ENCODE measurements at places on chromosomes 16 and 17. TPM values are rescaled to one million over a fixed set of nuclear protein-coding genes. Genes with fewer than 3 reads are reported as not detected.

GRCh38 chr17:2237521-2237921 lies 66.1 kb downstream of the SMG6 start:
- peak; percentile 25 for DNase-seq

- DNase-seq, result no peak
Measured at GRCh38 chr16:543301-544164, 16.0 kb downstream of the CAPN15 start.

GRCh38 chr16:4790871-4791270 lies 2.7 kb upstream of the SEPTIN12 start:
- no peak for DNase-seq

Gene TRIM72
- not detected for total RNA-seq

- DNase-seq, result peak; percentile 83
Measured at GRCh38 chr17:50094243-50094752, 853 bp upstream of the PDK2 start.

DNA sequence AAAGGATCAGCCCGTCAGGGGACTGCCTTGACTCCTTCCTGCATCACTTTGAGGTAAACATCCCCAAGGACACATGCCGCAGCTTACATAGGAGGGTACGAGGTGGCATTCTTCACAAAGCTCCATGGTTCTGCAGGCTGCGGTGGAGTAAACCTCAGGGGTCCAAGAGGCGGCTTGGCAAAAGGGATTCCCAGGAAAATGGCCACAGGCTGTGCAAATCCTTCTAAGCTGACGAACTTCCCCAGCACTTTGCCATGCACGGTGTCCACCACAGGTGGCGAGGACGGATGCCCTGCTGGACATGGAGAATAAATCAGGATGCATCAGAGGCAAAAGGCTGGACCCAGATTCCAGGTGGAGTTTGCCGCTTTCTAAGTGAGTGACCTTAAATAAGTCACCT lies 4.2 kb downstream of the CES1 start:
- DNase-seq, result no peak

Gene RILP
- total RNA-seq, result 40.7 TPM

GRCh38 chr17:34173241-34173640 lies 81.8 kb upstream of the CCL2 start:
- no peak for DNase-seq

DNA sequence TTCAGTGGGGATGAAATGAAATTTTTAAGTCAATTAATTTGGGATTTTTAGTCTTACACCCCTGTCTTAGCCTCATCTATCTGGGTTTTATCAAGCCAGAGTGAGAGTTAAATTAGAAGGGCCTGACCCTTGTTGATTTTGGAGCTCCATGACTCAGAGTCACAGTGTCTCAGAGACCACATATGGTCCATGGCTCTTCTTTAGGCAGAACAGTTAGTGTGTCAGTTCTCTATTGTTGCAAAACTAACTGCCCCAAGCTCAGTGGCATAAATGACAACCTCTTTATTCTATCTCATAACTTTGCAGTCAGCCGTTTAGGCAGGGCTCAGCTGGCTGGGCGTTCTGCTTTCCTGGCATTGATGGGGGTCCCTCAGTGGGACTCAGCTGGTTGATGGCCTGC lies 44.7 kb downstream of the IRF8 start:
- no peak for DNase-seq

Gene SLFN12L
- 0.91 TPM for total RNA-seq

DNA sequence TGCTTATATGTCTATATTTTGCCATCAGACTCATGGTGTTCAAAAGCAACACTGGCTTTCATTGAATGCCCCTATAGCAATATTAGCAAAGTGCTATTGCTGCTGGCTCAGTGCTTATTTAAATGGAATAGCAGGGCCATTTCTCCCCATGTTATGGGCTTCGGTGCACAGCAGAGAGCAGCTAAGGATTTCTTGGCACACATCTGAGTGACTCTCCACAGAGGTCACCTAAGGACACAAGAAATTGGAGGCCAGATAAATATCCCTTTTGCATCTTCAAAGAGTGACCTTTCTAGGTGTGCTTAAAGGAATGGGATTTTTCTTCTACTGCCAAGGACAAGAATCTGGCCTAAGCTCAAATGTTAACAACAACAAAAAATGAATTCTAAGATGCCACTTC lies 751.8 kb downstream of the CDH11 start:
- no peak for DNase-seq

- DNase-seq, result peak; percentile 59
Measured at GRCh38 chr16:69566240-69566980, 644 bp downstream of the NFAT5 start.

DNA sequence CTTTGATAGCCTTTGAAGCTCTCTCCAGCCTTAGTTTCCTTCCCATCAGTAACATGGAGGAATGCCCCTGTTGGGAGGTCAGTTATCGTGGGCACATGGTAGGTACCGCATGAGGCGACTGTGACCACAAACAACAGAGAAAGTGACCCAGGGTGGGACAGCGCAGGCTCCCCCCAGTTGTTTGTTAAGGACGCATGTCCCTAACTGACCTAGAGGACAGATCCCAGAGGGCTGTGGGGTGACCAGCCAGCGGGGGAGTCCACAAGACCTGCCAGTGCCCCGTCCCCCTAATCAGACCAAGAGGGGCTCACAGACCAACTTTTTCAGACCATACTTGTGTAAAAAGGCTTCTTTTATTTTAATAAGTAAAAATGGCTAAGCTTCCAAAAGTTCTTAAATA lies 22.3 kb downstream of the KATNB1 start:
- DNase-seq, result no peak

- peak; percentile 96 for DNase-seq
Measured at GRCh38 chr16:67892899-67893742, at the start of gene PSKH1. Gene PSKH1, plus strand, starts transcription at chr16:67893254. Its CDS starts 15,496 bp downstream, at chr16:67908750.

- DNase-seq, result no peak
Measured at GRCh38 chr16:79186196-79186595, 414.3 kb downstream of the MAF start.

Gene KLHL10
- total RNA-seq, result not detected

Gene ACE
- total RNA-seq, result not detected

Gene SLC13A5
- not detected for total RNA-seq

Gene SAMD14
- total RNA-seq, result 1.7 TPM

GRCh38 chr17:47895347-47895855 lies 635 bp upstream of the SP2 start:
- no peak for DNase-seq

DNA sequence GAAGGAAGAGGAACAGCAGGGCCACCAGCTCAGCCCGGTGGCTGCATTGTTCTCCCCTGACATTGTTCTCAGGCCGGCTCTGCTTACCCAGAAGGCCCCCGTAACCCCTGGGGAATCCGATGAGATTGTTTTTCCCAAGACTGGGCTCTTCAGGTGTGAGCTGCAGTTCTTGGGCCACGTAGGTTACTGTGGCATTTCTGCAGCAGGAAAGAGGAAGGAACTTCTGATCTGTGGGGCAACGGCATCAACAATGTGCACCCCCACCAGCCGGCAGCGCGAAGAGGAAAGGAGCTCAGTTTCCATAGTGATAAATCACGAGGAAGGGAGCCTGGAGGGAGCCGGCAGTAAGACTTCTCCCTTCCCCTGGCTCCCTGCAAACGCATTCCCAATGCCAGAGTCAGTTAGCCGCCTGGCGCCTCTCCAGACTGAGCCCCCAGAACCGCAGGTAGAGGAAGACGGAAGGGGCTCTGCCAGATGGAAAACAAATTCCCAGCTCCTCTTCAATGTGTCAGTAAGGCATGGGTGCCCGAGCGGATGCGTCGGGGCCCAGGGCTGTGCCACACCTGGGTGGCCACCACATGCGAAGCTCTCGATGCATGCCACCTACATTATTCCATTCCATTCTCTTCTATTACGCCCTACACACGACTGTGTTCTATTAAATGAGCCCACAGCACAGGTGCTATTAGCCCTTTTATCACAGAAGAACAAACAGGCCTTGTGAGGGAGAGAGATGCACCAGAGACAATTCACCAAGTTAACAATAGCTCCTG lies 21.5 kb upstream of the PECAM1 start:
- DNase-seq, result no peak

DNA sequence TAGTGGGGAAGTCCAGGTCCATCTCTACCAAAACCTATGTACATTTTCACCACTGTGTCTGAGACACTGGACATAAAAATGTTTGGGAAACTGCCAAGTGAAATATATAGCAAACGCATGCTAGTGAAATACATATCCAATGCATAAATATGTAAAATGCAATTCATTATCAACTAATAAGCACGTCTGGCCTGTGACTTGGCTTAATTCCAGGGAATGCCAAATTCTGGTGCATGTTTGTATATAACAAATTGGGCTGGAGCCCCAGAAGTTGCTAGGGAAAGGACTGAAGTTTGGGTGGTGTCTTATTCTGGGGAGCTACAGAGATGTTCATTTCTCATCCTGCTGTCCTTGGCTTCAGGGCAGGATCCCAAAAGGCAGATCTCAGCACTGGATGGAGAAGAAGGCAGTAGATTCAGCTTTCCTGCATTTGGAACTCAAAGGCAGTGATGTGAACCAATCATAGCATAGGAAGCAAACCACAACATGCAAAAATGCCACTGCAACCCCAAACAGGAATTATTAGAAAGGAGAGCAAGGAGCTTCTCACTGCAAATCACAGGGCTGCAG lies 184.3 kb downstream of the HS3ST3A1 start:
- DNase-seq, result no peak

- DNase-seq, result peak; percentile 9
Measured at GRCh38 chr16:49348408-49349176, 25.0 kb upstream of the C16orf78 start.

Gene NEUROD2
- not detected for total RNA-seq

- DNase-seq, result no peak
Measured at GRCh38 chr16:70152578-70153302, 20.8 kb upstream of the CLEC18C start.

DNA sequence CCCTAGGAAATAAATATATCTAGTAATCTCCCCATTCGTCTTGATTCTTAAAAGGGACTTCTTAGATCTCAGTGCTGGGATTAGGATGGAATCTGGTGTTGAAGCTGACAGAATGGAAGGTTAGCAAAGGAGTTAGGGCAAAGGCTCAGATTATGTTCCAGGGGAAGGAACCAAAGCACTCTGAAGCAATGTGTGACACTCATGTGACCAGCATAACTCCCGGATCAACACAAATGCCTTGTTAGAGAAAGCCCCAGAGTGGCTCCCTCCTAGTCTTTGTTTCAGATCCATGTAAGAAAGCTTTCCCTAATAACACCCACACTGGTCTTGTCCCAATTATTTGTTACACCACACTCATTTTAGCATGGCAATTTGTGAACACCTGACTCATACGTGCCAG lies 62.6 kb upstream of the ERN1 start:
- DNase-seq, result no peak

GRCh38 chr16:14438256-14438655 lies 191.8 kb downstream of the PARN start:
- no peak for DNase-seq

DNA sequence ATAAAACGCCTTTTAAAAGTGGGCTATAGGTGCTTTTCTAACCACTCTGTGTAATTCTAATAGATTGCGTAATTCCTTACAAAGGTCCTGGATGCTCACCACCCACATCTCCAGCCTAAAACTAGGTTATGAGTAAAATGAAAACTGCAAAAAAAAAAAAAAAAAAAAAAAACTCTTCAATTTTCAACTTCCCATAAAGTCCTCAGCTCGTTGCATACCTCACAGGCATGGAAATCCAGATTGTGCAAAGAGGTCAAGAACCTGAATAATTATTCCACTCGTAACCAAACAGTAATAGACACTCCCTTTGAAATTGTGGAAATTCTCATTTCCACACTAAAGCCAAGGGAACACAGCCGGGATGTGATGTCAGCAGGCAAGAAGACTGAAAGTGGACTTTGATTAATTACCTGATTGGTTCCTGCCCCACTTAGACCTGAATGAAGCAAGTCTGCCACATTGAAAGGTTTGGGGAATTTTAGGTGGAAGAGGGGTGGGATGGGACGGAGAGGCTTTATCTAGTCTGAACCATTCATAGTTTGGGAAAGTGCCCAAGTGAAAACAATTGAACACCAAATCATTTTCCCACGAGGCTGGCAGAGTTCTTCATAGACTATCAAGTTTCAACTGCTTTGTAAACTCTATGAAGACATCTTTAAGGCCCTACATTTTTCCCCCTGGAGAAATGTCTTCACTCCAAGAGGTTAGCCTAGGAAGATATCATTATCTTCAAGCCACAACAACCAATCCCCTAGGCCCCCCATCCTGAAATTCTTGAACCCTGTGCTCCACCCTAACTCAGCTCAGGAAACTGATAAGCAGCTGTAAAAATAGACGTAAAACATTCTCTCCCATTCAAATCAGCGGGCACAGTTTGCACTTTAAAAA lies 49.1 kb upstream of the TANC2 start:
- peak; percentile 46 for DNase-seq

- no peak for DNase-seq
Measured at GRCh38 chr16:54342966-54343365, 56.4 kb upstream of the IRX3 start.
